NCI-H510A treated with DMSO at 0.1 percent for 48 hours (cell line): ENCODE measurements at places on chromosomes 3 and 15.

DNA sequence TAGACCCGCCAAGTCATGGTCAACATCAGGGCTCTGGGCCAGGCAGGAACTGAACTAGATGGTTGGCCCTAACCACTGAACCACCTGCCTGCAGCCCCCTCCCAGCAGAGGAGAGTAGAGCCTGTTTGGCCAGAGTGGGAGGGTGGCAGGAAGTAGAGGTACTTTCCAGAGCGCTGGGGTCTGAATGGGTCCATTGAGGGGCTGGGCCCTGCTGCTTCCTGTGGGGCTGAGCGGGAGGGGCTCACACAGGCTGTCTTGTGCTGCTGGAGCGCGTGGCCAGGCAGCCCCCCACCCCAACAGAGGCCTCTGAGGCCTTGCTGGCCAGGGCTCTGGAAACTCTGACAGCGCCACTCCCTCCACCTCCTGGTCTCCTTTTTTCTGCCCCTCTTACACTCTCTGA is 17.4 kb downstream of the CSPG4 start:
- DNase-seq, result no peak

DNA sequence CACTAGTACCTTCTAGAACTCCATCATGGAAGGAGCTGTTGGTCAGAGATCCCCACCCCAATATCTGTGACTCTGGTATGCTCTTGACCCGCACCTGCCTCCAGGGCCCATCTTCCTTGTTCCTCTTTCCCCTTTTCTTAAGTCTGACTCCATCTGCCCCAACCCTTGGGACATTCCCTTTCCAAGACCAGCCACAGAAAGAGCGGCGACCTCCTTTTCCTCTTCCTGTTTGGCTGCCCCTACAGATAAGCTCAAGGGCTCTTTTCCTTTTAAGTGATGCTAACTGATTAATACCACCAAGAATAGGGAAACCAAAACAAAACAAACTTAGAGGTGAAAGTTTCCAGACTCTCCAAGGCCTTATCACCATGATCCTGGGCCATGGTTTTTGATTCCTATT is 21.9 kb upstream of the ATP8B4 start:
- DNase-seq, result no peak

- DNase-seq, result no peak
Measured at GRCh38 chr3:138317687-138318086, 12.0 kb downstream of the NME9 start.

DNA sequence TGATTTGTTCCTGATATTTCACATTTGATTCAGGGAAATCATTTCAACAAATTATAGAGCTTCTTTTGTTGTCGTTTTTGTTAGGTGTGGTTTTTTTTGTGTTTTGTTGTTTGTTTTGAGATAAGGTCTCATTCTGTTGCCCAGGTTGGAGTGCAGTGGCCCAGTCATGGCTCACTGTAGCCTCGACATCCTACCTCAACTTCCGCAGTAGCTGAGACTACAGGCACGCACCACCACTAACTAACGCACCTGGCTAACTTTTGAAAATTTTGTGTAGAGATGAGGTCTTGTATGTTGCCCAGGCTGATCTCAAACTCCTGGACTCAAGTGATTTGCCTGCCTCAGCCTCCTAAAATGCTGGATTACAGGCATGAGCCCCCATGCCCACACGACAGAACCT is 177.0 kb downstream of the AKAP13 start:
- DNase-seq, result no peak

DNA sequence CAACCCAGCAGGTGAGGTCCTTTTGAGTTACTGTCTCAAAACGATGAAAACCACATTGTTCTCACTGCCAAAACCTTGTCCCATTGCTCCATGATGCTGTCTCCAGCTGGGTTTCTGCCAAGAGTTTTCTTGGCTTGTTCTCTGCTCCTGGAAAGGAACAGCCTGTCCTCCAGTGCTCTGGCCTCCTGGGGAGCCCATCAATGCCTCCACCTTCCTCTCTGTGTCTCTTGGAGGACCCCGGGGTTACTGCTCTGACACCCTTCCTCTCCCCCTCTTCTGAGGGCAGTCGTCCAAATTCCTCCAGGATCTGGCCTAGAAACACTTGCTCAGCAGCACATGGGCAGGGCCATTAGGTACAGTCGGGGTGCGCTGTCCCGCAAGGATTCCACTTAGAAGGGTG is 63.9 kb upstream of the RGMA start:
- no peak for DNase-seq

DNA sequence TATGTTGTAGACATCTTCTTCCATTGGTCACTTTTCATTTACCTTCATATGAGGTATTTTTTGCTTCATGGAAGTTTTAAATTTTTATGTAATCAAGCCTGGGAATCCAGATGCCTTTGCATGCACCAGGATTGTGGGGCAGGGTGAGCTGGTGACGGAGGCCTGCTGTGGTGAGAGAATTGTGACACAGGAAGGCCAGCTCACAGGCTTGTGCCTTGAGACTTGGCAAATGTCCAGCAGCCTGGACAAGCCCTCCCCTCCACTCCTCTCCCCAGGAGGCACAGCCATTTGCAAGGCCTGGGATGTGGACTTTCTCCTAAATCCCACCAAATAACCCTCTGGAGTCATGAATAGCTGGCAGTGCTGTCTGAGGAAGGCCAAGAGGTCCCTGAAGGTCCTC is 67.4 kb downstream of the RHCG start:
- no peak for DNase-seq
